ENCODE measurements at places on chromosomes 7 and 10.

GRCh38 chr7:71301167-71301566, 169.2 kb downstream of the GALNT17 start:
- DNase-seq: no peak

DNA sequence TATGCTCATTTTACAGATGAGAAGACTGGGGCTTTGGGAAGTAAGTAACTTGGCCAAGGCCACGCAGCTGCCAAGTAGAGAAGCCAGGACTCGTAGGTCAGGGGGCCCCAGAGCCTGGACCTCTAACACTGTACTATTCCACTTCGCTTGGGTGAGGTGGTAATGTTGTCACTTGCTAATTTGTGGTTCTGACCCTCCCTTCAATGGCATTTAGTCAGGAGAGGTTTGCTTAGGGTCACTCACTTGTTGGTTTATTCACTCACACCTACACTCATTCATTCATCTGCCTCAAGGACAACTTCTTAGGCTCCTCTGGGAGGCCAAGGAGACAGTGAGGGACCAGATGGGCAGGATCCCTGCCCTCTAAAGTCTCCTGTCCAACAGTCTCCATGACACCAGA, 21.3 kb downstream of the BTBD16 start:
- no peak for DNase-seq

DNA sequence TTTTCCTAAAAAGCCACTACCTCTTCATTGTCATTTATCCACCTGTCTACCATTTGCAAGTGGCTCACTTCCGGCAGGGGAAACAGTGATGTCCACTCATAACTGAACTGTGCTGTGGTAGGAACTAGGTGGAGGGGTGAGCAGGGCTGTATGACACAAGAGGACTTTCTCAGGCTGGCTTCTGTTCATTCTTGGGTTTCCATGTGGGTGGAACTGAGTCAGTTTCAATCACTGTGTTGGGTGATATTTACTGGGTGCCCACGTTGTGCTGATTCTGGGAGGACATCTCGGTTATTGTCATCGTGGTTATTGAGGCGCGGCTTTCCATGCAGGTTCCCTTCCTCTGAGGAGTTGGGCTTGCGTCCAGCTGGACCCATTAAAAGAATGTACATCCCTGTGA, 38.8 kb downstream of the RAMP3 start:
- no peak for DNase-seq

DNA sequence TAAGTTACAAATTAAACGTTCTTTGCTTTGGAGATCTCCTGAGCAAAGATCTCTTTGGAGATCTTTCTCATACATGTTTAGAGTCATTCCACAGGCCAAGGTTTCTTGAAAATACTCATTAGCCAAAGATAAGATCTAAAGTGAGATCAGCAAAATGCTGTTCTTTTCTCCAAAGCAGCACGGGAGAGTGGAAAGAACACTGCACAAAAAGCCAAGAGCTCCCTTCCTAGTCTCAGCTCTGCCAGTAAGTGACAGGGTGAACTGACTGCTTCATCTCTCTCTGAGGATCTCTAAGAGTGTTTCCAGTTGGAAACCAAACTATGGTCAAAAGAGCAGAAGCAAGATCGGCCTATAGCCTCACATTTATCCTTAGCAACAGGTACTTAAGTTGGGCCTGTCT, 168.4 kb upstream of the ASAH2 start:
- DNase-seq: no peak

DNA sequence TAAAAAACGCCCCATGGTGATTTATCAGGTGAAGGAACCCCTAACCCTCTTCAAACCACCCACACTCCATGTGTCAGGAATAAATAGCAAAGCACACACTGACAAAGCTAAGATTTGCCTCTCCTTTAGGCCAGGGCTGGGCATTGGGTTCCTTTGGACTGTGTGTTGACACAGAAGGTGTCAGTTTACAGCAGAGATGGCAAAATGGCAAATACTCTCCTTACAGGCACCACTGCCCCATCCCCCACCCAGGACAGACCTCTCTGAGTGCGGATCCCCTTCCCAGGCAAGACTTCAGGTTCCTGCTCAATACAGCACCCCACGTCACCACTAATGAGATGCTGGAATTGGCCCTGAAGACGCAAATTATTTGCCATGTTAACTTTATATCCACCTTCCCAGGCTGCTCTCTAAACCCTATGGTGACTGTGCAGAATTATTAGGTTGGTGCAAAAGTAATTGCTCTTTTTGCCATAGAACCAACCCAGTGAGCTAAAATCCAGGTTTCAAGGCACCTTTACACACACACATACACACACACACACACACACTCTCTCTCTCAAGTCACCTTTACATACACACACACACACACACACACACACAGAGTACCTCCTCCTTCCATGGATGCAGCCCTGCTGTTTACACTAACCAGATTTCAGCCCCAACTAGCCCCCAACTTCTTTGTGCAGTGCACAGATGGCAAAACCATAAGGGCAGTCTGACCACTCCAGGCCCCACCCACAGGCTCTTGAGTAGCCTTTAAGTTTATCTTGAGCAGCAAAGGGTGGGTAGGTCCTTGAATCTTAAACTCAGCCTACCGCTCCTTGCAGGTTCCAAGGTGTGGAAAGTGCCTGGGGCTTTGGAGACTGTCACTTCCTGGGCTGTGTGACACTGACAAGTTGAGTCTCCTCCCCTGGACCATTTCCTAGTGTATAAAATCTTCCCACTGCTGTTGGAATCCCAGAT, 4.0 kb upstream of the ZCCHC24 start:
- no peak for DNase-seq

- no peak for DNase-seq
Measured at GRCh38 chr10:62377966-62378365, 3.8 kb downstream of the ZNF365 start.

GRCh38 chr10:77901743-77902142, 24.8 kb downstream of the DLG5 start:
- no peak for DNase-seq

GRCh38 chr10:51030480-51030879, 43.8 kb upstream of the PRKG1 start:
- DNase-seq: no peak

DNA sequence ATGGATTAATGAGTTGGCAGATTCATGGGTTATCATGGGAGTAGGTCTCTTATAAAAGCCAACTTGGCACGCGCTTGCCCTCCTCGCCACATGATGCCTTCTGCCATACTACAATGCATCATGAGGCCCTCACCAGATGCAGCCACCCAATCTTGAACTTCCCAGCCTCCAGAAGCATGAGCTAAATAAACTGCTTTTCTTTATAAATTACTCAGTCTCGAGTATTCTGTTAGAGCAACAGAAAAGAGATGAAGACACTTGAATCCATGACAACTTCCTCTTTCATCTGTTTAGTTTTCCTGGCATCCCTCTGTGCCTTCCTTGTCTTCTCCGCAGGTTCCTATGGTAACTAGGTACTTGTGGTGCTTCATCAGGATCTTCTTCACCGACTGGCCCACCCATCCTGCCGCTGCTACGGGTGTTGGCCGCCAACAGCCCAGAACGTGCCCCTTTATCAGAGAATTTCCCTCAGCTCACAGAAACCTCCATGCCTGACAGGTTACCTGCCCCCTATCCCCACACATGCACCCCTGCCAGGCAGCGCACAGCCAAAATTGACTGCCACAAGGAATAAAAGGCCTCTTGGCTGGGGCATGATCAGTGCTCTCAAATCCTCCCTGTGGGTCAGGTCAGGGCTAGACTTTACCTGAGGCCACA, 28.0 kb upstream of the PPIF start:
- no peak for DNase-seq

DNA sequence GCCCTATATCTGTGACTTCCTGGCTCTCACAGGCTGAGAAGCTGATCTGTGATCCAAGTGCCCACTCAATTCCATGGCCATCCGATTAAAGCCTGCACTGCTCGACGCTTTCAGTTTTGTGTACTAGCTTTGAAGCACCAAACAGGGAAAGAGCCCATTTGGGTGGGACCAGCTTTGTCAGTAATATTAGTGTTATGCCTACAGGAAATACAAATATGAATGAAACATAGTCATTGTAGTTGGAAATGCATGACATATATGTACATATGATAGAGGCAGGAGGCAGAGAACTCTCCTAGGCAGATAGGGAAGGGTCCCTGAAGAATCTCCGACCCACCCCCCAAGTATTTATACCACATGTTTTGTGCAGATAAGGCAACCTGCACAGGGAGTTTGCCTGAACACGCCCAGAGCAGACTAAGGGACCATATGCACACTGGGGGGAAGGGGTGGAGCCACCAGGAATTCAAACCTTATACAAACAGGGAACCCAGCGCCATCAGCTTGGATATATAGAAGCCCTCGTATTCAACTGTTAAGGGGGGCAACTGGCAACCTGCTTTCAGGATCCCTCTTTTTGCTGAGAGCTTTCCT, 653.2 kb downstream of the PARD3 start:
- DNase-seq: no peak

DNA sequence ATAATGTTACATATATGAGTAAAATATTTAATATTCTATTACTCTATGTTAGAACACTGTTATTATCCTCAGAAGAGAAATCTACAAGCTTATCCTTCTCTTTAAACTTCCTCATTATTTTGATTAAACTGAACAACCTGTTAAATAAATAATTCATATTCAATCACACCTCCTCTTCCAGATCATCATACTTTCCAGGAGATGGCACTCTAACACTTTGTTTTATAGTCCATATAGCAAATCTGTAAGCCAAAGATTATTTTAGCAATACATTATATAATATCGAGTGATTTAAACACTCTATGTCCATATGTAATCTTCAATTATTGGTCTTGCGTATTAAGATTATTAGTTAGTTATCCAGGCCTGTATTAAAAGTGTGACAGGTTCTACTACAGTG, 694.1 kb downstream of the ANKRD7 start:
- DNase-seq: no peak

- DNase-seq: no peak
Measured at GRCh38 chr7:155429651-155430050, 28.3 kb upstream of the EN2 start.

DNA sequence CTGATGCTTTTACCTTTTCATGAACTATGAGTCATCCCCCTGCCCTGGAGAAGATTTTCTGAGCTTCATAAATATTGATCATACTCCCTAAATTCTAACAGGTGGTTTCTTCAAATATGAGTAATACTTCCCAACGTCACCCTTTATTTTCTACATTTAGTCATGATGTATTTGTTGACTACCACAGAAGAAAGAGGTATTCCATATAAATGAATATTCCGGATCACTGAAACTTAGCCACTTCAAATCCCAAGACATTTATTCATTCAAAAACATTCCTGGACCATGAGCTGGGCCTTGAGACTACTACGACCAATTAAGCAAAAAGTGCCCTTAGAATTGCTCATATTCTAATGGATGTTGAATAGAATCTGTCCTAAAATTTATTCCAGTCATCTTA, 395.8 kb upstream of the NPVF start:
- DNase-seq: no peak

DNA sequence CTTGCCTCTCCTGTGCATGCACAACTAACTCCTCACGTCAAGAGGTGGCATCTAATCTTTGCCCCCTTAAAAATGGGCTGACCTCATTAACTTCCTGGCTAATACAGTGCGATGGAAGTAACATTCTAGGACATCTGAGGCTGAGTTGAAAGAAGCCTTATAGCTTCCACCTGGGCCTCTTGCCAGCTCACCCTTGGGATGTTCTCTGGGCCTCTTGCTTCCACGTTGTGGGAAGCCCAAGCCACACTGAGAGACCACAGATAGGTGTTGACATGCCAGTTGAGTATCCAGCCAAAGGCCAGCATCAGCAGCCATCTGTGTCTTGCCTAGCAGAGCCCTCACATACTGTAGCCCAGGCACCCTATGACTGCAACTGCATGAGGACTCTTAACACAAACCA, 60.8 kb upstream of the GDF10 start:
- no peak for DNase-seq

DNA sequence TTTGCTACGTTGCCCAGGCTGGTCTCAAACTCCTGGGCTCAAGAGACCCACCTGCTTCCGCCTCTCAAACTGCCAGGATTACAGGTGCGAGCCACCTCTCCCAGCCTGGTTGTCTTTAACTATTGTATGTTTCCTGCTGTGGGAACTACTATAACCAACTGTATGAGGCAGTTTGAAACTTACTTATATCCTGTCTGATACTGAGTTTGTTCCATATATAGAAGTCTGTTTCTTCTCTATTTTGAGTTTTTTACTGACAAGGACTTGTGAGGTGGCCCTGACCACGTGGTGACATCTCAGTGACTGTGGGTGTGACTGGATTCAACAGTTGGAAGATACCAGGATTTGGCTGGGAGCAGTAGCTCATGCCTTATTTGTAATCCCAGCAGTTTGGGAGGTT, 14.2 kb downstream of the FBH1 start:
- DNase-seq: no peak

GRCh38 chr10:63166742-63167258, 33.7 kb downstream of the NRBF2 start:
- DNase-seq: peak; percentile 46

DNA sequence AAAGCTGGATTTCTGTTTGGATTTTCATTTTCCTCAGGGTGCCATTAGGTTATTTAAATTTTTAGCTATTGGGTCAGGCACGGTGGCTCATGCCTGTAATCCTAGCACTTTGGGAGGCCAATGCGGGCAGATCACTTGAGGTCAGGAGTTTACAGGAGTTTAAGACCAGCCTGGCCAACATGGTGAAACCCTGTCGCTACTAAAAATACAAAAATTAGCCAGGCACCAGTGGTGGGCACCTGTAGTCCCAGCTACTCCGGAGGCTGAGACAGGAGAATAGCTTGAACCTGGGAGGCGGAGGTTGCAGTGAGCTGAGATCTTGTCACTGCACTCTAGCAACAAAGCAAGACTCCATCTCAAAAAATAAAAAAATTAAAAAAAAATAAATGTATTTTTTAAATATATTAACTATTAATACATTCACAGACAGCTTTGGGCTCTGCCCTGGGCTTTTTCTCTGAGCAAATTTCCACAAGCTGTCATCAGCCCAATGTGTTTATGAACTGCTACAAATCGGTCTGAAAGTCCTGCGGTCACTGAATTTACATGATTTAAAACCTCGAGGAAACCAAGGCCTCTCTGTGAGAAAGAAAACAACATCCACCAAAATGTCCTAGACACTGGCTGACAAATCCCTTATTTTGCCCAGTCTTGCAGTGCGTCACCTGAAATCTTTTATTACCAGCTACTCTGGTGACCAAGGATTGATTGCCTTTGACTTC, 19.2 kb upstream of the PLEKHS1 start:
- no peak for DNase-seq

GRCh38 chr7:150742286-150742968, 5.2 kb downstream of the GIMAP5 start:
- DNase-seq: no peak

All from bone marrow (tissue), 2 donors.